AG04450 (cell line): ENCODE measurements at places on chromosomes 3 and 15. TPM values are rescaled to one million over a fixed set of nuclear protein-coding genes. Genes with fewer than 3 reads are reported as not detected.

DNA sequence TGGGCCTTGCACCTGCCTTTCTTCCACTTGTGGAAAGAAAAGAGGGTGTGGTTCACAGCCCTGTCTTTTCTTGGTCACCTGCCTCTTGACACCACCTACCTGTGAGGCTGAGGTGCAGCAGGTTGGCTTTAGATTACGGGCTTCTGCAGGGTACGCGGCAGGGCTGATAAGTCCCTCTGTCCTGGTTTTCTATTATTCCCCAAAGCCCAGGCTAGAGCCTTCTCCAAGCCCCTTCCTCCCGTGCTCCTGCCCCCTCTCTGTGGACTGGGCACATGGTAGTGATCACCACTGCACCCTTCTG is 44.8 kb upstream of the HACD2 start:
- DNase-seq: no peak

GRCh38 chr15:72086010-72086697 is 31.8 kb downstream of the MYO9A start:
- no peak for DNase-seq

DNA sequence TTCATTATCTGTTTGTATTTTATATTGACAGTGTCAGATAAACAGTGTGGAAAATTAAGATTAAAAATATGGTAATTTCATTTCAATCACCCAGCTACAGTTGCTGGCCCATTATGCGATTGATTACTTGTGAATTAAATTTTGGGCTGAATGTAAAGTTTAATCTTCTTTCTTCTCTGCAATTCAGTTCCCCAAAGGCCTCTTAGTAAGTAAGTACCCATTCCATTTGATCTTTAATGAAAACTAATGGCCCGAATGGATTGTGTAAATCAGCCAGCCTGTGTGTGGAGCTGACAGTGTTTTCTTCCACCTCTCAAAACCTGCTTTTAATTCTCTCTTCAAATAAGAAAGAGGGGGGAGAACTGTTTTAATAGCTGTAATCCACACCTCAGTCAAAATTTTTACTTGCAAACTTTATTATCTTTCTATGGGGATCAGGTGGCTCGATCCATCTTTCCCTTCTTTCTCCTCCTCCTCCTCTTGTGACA is 307.1 kb downstream of the IL20RB start:
- DNase-seq: no peak

The ZNF662 gene
- polyA plus RNA-seq: 1.3 TPM in 2 replicates

The FGF7 gene
- 113 and 175 TPM in 2 replicates for polyA plus RNA-seq

DNA sequence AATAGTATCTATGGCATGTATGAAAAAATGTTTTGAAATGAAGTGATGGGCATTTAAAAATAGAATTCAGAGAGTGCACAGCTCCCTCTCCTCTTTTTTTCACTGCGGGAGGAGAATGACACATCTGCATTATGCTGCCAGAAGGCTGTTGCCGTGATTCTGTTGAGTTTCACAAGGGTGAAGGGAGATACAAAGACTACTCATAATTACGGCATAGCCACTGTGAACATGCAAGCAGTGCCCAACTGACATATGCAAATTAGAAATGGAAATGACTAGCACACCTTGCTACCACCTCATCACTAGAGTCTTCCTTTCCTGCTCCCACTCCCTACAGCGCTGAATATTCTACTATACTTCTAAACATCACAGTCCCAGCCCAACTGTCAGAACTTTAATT is 20.1 kb downstream of the IFT57 start:
- DNase-seq: no peak

The WNT5A gene
- 168 and 203 TPM in 2 replicates for polyA plus RNA-seq

DNA sequence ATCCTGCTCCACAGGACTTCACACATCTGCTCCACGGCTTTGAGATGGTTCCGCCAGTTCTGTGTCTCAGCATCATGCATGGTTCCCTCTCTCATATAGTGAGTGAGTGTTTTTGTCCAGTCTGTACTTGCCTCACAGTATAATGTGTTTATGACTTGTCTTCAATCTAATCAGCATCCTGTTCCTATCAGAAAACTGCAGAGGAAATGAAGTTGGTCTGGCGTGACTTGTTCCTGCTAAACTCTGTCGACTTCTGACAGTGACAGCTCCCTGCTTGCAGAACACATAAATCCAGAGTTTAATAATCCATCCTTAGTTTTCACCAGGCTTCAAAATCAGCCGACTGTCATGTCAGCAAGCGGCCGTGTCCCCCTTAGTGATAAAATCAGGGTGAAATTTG is 222.3 kb downstream of the SLCO3A1 start:
- DNase-seq: no peak

GRCh38 chr15:54681584-54681983 is 515.2 kb downstream of the RSL24D1 start:
- no peak for DNase-seq

- no peak for DNase-seq
Observed at GRCh38 chr3:2873986-2874385, 236.2 kb downstream of the IL5RA start.

DNA sequence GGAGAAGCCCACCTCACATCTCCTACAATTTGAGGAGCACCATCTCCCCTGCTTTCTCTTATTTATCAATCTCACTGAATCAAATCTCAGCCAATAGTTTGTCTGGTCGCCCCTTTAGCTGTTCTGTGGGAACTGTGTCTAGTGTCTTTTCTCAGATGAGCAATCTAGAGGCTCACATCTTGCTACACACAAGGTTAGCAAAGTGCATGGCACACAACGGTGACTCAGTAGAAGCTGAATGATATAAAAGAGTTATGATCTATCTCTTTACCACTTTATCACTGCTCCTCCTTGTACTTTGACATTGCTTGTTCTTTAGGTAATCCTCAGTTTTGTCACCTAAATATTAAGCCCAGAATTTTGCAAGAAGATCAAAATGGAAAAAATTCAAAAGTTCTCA is 16.8 kb upstream of the COLQ start:
- no peak for DNase-seq

DNA sequence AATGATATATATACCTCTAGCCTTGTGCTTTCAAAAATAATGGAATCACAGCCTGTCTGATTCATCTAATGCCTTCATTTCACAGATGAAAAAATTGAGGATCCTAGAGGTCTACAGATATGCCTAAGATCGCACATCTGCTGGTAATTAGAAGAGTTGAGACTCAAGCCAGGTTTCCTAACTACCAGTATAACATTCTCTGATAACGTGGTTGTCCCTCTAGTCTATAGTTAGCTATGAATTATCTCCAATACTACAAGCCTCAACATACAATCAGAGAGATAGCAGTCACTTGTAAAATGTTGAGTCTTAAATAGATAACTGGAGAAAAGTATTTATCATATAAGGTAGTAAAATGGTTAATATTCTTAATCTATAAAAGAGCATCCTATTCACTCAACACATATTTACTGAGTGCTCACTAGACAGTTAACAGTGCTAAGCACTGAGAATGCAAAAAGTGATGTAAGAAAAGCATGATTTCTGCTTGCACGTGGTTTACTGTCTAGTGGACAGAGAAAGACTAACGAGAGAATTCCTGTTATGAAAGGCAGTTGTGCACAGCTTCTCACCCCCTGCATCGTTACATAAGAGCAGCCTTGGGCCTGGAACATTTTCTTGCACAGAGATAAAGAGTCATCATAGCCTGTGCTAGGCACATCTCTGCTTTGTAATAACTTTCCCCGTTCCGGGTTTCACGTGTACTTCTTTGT is 4.9 kb upstream of the ENTPD3 start:
- DNase-seq: no peak

The LXN gene
- 281 and 347 TPM in 2 replicates for polyA plus RNA-seq

DNA sequence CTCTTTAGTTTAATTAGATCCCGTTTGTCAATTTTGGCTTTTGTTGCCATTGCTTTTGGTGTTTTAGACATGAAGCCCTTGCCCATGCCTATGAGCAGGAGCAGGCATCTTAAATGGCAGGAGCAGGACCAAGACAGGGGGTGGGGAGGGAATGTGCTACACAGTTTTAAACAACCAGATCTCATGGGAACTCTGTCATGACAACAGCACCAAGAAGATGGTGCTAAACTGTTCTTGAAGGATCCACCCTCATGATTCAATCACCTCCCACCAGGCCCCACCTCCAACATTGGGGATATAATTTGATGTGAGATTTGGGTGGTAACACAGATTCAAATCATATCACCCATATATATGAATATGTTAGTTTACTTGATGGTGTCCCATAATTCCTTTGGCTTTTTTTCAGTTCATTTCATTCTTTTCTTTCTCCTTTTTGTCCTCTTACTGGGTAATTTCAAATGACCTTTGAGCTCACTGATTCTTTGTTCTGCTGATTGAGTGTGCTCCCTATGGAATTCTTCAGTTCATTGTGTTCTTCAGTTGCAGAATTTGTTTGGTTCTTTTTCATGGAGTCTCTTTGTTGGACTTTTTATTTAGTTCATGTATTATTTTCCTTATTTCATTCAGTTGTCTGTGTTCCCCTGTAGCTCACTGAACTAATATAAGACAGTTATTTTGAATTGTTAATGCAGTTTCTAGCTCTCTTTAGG is 62.6 kb downstream of the DOCK3 start:
- DNase-seq: no peak

DNA sequence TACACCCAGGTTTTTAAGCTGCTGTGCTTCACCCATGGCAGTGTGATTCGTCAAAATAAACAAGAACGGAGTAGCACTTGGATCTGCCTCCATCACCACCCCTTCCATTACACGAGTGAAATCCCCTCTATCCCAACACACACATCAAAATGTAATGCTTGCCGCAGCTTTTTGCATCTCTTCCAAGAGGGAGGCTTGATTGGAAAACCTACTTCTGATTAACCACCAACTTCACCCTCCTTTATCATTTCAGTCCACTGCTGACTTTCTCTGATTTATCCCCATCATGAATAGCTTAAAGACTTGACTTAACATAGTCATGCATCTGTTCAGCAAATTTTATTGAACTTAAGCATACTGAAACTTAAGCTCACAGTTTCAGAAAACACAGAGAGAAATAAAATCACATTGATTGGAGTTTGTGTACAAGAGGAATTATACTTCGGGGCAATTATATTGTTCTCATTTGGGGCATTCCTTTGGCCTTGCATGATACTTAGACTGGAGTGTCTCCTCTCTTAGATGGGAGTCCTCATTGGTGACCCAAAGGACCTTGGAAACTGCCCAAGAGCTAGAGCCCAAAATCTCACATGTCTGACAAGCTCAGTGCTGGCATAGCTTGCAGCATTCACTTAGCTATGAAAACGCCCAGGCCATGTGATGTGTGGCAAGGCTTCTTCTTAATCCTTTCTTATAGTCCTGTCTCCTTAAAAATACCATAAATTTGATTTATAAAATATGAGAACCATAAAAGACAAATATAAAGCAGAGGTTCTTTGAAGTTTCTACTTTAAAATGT is 124.3 kb upstream of the UMPS start:
- no peak for DNase-seq

DNA sequence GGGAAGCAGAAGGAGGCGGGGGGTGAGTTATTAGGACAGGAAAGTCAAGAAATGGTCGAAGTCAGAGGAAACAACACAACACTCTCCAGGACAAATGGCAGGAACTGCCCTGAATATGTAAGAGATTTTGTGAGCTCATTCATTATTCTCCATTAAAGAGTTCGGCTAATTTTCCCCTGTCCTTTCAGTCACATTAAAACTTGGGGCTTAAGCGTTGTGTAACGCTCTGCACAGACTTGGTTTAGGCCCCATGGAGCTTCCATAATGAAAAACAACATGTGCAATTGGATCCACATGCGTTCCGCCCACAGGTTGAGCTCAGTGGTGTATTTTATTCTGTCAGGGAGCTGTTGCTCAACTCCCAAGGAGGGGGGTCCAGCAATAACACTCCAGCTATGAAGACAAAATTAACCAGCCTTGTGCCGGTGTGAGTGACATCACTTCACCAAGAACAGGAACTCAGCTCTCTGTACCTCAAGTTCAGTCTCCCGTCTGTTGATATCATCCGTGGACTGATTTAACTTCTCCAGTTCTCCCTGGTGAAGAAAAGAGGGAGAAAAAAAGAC is 2.3 kb downstream of the SH3BP5 start:
- no peak for DNase-seq

The TFRC gene
- polyA plus RNA-seq: 121 and 155 TPM in 2 replicates

The CPNE9 gene
- polyA plus RNA-seq: not detected in 2 replicates

The THAP10 gene
- polyA plus RNA-seq: 2.7 and 5.7 TPM in 2 replicates
